ENCODE measurements at places on chromosomes 12 and 14. TPM values are rescaled to one million over a fixed set of nuclear protein-coding genes. Genes with fewer than 3 reads are reported as not detected.

DNA sequence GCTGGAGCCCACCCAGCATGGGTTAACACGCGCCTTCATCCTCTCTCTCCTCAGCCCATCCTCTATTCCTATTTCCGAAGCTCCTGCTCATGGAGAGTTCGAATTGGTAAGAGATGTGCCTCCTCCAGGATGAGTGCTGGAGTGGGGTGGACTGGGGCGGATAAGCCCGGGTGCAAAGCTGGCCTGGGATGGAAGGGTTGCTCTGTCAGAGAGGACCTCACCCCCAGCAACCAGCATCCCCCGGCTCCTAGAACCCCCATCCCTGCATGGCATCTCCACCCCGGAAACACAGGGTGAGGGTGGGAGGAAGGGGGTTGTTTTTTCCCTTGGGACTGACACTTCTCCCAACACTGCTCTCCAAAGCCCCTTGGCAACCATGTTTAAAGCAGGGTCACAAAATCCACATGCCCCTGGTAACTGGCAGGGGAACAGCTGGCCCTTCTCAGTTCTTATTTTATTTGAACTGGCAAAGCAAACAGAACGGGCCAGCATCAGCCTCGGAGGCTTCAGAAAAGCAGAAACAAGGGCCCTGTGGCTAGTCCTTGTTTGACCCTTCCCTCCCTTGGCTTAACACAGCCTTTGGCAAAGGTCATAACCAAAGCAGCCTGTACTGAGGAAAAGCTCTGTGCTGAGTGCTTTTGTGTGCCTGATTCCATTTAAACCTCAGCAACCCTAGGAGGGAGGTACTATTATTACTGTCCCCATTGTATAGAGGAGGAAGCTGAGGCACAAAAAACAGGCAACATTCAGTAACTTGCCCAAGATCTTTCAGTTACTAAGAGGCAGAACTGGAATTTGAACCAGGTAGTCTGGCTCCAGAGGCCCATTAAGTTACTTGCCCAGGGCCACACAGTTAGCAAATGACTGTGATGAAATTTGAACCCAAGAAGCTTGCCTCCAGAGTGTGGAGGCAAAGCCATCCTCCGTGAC lies 4.2 kb downstream of the GSTZ1 start:
- H3K27ac ChIP-seq: no peak overlapping the region
- no peak overlapping the region for H3K4me3 ChIP-seq
- no peaks in the 10 kb centered on the region for H3K27me3 ChIP-seq
- DNase-seq: no peak

DNA sequence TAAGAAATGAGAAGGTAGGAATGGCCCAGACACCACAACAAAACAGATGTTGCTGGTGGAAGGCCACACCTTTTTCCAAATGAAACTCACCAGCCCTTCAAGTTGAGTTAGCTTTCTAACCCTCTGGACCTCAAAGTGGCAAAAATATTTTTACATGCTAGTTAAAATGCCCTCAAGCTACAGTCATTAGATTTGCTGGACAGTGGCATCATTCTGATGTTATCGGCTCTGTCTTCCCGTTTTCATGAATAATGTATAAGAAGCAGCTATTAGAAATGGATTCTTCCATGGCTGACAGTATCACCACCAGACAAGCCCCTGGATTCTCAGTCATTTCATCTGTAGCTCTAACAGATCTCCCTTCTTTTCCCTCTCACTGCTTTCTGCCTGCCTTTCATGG lies 37.1 kb upstream of the PLXNC1 start:
- H3K27ac ChIP-seq: no peak overlapping the region
- H3K4me1 ChIP-seq: peaks cover 3% of the 10 kb centered on the region
- H3K4me3 ChIP-seq: no peak overlapping the region
- DNase-seq: no peak

GRCh38 chr14:102219316-102219715 lies 79.6 kb downstream of the WDR20 start:
- H3K36me3 ChIP-seq: no peaks in the 10 kb centered on the region
- no peak for DNase-seq
- H3K27me3 ChIP-seq: no peaks in the 10 kb centered on the region
- H3K4me3 ChIP-seq: no peak overlapping the region
- H3K4me1 ChIP-seq: peaks cover 3% of the 10 kb centered on the region

DNA sequence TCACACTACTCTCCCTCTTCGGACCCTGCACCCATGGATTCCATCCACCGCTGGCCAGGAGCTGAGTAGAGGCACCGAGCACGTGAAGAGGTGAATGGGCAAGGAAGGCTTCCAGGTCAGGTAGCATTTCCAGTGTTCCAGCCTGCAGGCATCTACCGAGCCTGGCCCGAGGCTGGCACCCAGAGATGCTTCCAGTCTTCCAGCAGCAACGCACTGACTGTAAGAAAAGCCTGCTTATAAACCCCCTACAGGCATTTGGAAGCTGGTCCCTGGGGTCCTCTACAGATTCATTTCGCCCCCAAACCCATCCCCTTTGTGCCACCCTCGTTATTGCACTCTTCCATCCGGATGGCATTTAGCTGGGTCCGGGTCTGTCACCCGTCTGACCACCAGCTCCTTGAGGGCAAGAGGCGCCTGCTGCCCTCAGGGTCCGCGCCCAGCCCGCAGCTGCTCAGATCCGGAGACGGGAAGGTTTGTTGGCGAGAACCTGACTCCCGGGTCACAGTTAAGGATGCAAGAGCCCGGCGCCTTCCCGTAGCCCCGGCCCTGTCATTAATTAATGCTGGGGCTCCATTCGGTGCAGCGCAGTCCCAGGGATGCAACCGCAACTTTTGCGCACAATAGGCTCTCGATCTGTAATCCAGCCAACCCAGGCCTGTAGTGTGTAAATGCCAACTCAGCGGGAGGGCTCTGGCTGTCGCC lies 614 bp upstream of the MARK3 start:
- peaks cover 9% of the 10 kb centered on the region for H3K4me1 ChIP-seq
- peak overlapping the region; percentile 99 for H3K4me3 ChIP-seq
- H3K36me3 ChIP-seq: no peaks in the 10 kb centered on the region
- peak overlapping the region; percentile 91 for H3K27ac ChIP-seq
- no peaks in the 10 kb centered on the region for H3K27me3 ChIP-seq

DNA sequence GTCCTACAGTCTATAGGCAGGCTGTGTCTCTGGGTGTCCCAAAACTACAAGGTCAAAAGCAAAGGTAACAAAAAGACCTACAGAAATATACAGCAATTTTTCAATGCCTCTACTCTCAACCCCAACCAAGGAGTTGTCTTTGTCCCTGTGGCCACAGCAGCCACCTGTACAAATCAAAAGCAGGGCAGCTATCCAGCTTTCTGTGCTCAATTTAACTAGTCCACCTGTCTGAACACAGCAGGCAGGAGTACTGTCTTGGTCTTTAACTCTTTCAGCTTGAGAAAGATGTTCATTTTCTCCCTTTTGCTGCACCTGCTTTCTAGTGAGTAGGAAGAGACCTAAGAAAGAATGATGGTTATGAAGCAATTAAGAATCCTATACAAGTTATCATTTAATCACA lies 19.7 kb downstream of the GDF11 start:
- H3K4me3 ChIP-seq: no peak overlapping the region
- H3K36me3 ChIP-seq: peaks cover 7% of the 10 kb centered on the region
- H3K27ac ChIP-seq: no peak overlapping the region
- no peak for DNase-seq
- H3K4me1 ChIP-seq: no peaks in the 10 kb centered on the region

The CNTN1 gene
- 0.26 TPM for total RNA-seq

GRCh38 chr12:46933947-46934346 lies 108.2 kb upstream of the SLC38A4 start:
- H3K27ac ChIP-seq: no peak overlapping the region
- H3K27me3 ChIP-seq: no peaks in the 10 kb centered on the region
- peak; percentile 83 for DNase-seq
- no peaks in the 10 kb centered on the region for H3K36me3 ChIP-seq
- no peak overlapping the region for H3K4me3 ChIP-seq

GRCh38 chr12:12524128-12524527 lies 38.5 kb downstream of the DUSP16 start:
- H3K4me1 ChIP-seq: no peaks in the 10 kb centered on the region
- H3K27ac ChIP-seq: no peak overlapping the region
- DNase-seq: no peak
- no peak overlapping the region for H3K4me3 ChIP-seq

DNA sequence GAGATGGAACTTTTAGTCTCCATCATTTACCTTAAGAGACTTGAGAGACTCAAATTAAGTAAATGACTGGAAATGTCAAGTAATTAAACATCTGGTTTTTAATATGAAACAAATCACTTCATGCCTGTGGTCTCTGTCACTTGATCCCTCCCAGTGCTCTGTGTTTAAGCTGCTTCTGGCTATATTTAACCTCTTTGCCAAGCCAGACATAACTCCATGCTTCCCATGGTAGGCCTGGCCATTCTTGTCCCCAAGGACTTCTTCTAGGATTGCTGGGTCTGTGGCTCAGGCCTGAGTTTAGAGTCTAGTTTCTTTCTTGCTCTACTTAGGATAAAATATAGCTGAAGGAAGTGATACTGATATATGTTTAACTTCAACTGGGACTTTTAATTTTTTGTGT lies 1013.6 kb downstream of the FLRT2 start:
- DNase-seq: no peak
- no peak overlapping the region for H3K27ac ChIP-seq
- no peak overlapping the region for H3K4me3 ChIP-seq
- H3K27me3 ChIP-seq: no peaks in the 10 kb centered on the region
- no peaks in the 10 kb centered on the region for H3K4me1 ChIP-seq
- no peaks in the 10 kb centered on the region for H3K36me3 ChIP-seq

The GALNT4 gene
- 10.8 TPM for total RNA-seq

- no peaks in the 10 kb centered on the region for H3K36me3 ChIP-seq
- DNase-seq: no peak
- no peak overlapping the region for H3K27ac ChIP-seq
- no peaks in the 10 kb centered on the region for H3K27me3 ChIP-seq
- H3K4me3 ChIP-seq: no peak overlapping the region
- no peaks in the 10 kb centered on the region for H3K4me1 ChIP-seq
Measured at GRCh38 chr12:129729170-129729569, 174.7 kb downstream of the TMEM132D start.

- H3K27ac ChIP-seq: no peak overlapping the region
- no peaks in the 10 kb centered on the region for H3K36me3 ChIP-seq
- H3K4me3 ChIP-seq: no peak overlapping the region
- no peak for DNase-seq
- no peaks in the 10 kb centered on the region for H3K27me3 ChIP-seq
Measured at GRCh38 chr14:22096514-22096895, 422.9 kb upstream of the OR4E1 start.
